ENCODE measurements at places on chromosomes 4 and X. TPM values are rescaled to one million over a fixed set of nuclear protein-coding genes. Genes with fewer than 3 reads are reported as not detected.

GRCh38 chr4:98688411-98689290, 30.2 kb upstream of the TSPAN5 start:
- DNase-seq = no peak

GRCh38 chr4:72945719-72946336, 123.7 kb downstream of the COX18 start:
- DNase-seq = no peak

DNA sequence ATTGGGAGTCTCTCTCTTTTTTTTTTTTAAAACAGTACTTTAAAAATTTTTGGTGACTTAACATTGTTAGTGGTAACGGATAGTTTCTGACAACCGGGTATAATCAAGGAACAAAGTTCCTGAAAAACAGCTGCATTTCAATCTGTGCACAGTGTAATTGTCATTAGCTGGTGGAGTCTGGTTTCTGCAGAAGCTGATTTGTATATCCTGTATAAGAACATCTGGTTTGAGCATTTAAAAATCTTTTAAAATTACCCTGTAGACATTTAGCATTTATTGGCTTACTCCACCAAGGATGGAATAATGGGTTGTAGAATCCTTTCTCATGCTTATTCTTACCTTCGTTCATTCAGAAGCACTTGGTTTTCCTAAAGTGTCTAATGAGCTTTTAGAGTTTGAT, 11.2 kb downstream of the JADE1 start:
- no peak for DNase-seq

Gene OPRPN
- total RNA-seq = not detected

Gene ADH1B
- 110 TPM for total RNA-seq
